ENCODE measurements at places on chromosomes 3 and 15.

DNA sequence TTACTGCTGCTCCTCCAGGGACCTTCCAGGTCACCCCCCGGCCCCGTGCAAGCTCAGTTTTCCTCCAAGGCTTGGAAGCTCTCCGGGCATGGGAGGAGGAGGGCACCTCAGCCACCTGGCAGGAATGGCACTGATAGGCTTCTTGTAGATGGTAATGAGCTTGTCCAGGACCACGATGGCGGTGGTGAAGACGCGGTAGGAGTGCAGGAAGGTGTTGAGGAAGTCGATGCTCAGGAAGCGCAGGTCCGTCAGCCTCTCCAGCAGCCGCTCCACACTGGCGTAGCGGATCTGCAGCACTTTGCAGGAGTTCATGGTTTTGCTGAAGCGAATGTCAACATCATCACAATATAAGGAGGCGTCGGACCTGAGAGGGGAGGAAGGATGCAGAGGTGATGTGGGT is 61.2 kb upstream of the CTSH start:
- DNase-seq, result no peak

- no peak for DNase-seq
Measured at GRCh38 chr15:31352339-31352751, 25.7 kb downstream of the KLF13 start.

DNA sequence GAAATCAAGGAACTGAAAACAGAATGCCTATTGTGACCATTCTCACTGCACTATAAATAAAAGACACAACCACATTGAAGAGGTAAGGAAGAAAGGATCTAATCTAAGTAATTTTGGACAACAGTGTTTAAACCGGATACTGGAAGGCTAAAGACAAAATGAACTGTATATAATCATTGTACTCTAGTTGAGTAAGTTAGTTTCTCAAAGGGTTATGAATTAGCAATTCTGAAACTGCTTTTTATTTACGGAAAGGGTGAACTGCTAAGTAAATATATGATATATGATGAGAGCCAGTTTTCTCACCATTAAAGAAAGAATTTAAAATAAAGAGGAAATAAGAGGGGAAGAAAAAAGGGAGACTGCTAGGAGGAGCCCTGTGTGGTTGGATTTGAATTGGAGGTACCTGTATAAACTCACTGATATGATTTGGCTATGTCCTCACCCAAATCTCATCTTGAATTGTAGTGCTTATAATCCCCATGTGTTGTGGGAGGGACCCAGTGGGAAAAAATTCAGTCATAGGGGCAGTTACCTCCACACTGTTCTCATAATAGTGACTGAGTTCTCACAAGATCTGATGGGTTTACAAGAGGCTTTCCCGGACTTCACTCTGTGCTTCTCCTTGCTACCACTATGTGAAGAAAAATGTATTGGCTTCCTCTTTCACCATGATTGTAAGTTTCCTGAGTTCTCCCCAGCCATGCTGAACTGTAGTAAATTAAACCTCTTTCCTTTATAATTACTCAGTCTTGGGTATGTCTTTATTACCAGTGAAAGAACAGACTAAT is 607.7 kb downstream of the PYDC2 start:
- no peak for DNase-seq

- DNase-seq, result no peak
Measured at GRCh38 chr15:65634356-65634755, 12.6 kb downstream of the SLC24A1 start.

DNA sequence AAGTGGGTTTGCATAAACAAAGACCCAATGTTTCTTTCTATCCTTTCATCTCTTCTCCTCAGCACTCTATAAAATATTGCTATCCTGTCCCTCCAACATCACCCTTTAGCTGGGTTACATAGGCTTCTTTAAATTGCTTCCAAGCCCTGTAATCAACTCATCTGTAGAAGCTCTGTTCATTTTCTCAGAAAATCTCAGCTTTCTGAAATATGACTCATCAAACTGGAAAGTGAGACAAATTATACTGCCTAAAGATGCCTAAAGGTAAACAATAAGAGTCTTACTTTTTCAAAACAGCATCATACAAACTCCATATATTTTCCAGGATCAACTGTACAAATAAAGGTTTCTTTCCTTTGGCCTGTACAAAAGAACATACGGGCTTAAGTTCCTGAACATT is 33.8 kb downstream of the EFL1 start:
- no peak for DNase-seq

- no peak for DNase-seq
Measured at GRCh38 chr3:169103951-169104941, 559.3 kb downstream of the MECOM start.
